Ovary (tissue), 10 donors: ENCODE measurements at places on chromosomes 12 and 14.

- DNase-seq, result no peak
Measured at GRCh38 chr14:61355892-61356325, 34.5 kb downstream of the PRKCH start.

DNA sequence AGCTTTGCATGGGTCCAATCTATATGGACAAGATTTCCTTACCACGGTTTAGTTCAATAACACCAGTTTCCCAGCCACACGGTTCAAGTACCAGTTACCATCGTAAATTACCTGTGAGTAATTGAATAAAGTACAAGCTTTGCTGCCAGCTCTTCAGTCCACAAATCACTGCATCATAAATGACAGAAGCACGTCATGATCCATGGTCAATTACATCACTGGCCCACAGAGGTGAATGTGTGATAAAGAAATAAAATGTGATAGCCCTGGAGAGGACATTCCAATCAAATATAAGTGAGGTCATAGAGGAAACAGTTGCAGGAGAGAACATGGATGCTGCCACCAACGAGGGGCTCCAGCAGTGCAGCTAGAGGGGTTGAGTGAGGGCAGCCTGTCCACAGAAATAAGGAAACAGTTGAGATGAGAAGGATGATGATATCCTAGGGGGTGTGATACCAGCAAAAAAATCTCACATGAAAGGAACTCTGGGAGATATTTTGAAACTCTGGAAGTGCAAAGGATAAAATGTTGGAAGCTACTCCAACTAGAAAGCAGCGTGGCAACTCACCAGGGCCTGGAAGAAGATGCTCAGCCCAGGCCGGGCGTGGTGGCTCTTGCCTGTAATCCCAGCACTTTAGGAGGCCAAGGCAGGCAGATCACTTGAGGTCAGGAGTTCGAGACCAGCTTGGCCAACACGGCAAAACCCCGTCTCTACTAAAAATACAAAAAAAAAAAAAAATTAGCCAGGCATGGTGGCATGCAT is 5.8 kb upstream of the DYNC1H1 start:
- DNase-seq, result no peak

- no peak for DNase-seq
Measured at GRCh38 chr14:88535813-88536212, 19.0 kb downstream of the PTPN21 start.

DNA sequence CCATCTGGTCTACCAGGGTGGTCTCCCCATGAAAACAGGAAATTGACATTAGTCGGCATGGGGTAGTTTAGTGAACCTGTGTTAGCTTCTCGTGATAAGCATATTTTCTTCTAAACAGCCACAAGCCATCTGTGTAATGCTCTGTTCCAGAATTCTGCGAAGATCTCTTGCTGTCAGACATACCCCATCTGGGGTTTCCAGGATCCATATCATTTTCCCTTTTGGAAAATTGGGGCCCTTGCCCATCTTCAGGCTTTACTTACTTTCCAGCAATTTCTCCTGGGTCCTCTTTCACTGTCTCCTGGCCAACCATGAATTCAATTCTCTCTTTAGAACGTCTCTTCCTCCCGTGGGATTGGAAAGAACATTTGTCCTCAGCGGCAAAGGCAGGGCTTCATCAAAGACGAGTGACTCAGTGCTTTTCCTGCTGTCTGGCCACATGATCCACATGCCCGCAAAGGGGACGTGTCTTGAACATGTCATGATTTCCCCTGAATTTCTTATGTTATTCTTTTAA is 21.4 kb upstream of the NCOR2 start:
- DNase-seq, result no peak

DNA sequence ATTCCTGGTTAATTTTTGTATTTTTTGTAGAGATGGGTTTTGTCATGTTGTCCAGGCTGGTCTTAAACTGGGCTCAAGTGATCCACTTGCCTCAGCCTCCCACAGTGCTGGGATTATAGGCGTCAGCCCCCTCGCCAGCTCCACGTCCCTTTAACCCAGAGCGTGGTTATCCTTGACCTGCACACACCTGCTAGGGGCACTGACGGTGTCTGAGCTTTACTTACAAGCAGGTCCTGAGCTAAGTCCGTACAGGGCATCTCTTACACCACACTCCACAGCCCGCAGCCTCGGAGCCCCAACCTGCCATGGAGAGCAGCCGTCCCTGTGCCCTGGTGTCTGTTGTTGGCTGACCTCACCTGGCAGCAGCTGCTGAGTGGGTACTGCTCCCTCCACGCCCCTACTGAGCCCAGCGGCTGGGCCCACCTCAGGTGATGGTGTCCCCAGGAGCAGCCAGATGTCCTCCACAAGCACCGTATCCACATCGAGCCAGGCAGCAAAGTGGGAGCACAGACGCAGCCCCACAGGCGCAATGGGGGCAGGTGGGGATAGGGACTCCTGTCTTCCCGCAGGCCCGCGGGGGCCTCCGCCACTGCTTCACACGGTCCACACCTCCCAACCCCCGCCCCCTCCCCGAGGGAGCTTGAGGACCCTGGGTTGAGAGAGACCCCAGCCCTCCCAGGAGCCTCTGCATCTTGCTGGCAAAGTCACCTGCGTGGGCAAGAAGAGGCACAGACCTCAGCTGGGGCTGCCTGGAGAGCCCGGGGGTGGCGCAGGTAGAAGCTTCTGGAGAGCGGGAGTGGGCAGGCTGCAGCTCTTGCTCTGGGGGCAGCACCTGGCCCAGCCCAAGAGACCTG is 325.4 kb upstream of the SFSWAP start:
- DNase-seq, result no peak

- no peak for DNase-seq
Measured at GRCh38 chr12:110035534-110036104, 12.7 kb downstream of the C12orf76 start.

DNA sequence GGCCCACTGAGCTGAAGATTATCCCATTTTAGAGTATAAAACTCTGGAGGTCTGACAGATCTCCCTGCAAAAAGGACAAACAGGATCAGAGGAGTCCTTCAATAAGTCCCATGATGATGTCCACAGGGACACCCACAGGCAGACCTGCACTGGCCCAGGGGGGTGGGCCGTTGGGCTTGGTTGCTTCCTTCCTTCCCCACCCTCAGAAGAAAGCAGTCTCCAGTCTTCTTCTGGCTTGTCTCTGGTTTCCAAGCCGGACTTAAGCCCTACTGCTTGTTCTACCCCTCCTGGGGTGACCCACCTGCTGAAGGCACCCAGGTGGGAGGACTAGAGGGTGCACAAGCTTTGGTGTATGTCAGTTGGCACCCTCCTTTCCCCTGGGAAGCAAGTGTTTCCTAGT is 209.0 kb downstream of the ANO2 start:
- no peak for DNase-seq

DNA sequence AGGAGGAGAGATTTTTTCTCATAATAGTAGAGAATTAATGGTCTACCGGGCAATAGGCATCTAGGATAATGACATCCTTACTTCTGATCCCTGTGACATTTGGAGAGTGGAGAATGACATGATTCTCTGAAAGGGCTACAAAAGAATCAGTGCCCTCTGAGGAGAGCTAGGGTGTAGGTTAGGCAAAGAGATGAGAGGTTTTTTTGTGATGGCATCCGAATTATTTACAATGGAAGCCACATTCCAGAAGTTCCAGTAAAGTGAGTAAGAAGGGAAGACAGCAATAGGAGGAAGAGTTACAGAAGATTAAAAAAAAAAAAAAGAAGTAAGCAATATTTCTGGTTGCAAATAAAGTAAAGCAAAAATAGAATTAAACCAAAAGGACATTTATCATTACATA is 478.0 kb downstream of the RMST start:
- DNase-seq, result no peak

DNA sequence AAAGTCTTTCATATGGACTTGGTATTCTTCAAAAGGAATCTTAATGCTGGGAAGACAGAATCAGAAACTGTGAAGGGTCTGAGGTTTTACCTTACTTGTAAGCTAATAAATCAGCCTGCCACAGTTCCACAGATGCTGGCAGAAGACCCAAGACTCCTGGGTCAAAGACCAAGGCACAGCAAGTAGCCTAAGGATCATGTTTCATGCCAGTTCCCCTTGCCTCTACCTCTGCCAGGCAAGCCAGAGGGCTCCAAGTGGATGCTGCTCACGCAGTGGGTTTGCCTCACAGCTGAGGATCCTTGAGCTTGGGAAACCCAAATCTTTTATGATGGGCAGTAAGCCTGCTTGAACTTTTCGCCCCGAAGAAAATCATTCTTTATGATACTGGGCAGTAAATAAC is 15.2 kb upstream of the RXYLT1 start:
- DNase-seq, result no peak

DNA sequence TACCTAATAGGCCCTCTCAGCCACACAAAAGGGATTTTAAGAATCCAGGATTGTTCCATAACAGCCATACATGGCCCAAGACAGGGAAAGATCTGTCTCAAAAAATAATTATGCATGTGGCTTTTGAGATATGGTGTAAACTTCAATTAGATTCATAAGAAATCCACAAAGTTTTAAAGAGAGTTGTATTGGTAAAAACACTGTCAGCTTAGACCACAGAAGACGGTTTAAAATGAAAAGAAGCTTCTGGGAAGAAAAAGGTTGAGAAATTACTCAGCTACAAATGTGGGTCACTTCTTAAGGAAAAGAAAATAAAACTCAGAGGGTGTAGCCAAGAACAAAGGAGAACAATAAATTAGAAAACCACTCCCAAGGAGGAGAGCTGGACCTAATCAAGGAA is 191.4 kb downstream of the KIF26A start:
- no peak for DNase-seq

GRCh38 chr12:30820406-30820946 is 65.7 kb upstream of the CAPRIN2 start:
- DNase-seq, result no peak

DNA sequence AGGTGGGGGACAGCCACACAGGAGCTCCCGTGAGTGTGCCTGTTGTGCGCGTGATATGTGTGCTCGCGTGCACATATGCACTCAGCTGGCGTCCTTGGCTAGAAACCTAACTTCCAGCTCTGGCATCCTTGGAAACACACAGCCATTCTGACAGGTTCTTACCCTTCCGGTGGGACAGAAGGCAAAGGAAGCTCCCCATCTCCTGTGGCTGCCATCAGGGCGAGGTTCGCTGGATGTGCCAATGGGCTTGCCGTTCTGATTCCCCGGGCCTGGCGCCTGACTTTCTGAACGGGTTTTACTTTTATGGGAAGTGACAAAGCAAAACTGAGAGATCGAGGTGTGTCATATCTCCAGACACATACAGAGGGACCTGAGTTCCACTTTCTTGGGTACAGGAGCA is 124.7 kb downstream of the PAPOLA start:
- no peak for DNase-seq

DNA sequence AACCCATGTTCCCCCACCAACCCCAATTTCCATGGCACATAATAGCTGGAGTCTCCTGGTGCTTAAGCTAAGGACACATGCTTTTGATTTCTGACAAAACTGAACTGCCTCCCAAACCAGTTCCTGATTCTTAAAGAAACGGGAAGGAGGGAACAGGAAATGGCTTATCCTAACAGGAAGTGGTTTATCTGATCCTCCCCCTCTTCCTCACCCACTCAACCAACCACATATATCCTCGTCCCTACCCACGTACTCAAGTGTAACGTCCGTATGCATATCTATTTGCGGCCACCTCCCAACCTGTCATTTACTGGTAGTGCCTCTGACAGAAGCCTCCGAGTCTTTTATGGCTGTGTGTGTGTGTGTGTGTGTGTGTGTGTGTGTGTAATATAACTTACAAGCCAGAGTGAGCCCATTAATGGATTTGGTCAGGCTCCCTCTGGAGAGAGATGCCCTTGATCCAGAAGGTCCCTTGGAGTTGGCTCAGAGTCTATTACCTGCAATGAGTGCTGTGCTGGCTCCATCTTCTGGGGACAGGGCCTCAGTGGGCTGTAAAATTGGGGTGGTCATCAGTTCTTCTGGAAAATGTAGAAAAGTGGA is 7.7 kb downstream of the DAZAP2 start:
- no peak for DNase-seq
